ENCODE measurements at places on chromosomes 1 and 21. TPM values are rescaled to one million over a fixed set of nuclear protein-coding genes. Genes with fewer than 3 reads are reported as not detected.
A peak's percentile ranks its signal among the peaks of the same experiment; 100 is the strongest.

AMY1A gene
- not detected for total RNA-seq

NEXN gene
- total RNA-seq: 5.2 TPM

LORICRIN gene
- not detected for total RNA-seq

MFSD2A gene
- total RNA-seq: 5.7 TPM

KIRREL1 gene
- total RNA-seq: 64.7 TPM

POU3F1 gene
- total RNA-seq: not detected

AK5 gene
- 54.7 TPM for total RNA-seq

GRCh38 chr1:87140831-87141540 lies 187.7 kb upstream of the LMO4 start:
- peak; percentile 27 for DNase-seq

DNA sequence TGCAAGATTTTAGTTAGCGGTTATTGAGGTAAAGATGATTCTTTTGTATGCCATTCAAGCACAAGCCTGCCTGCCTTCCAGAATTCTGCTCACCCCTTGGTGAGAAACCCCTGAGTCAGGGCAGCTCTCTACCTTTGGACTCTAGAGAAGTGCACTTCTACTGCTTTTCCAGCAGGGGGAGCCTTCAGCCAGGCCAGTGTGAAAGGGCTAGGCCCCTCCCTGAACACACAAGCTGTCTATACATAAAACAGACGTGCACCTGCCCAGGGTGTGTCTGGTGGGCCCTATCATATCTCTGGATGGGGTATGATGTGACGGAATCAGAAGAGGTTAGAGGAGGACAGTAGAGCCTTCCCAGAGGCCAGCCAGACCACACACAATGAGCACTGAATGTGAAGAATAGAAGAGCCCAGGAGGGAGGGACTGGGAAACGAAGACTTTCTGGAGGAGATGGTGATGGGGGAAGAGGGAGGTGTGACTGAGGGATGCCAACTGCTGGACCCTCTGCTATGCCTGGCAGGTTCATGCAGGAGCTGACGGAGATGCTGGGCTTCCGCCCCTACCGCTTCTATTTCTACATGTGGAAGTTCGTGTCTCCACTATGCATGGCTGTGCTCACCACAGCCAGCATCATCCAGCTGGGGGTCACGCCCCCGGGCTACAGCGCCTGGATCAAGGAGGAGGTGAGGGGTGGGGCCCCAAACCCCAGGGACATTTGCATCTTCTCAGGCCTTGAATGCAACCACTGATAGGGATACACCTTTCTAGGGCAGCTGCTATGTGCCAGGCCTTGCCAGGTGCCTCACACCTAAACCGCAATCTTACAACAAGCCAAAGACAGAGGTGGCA lies 13.0 kb upstream of the KCNC4 start:
- peak; percentile 41 for DNase-seq

- no peak for DNase-seq
Observed at GRCh38 chr1:190274721-190275120, 202.9 kb downstream of the BRINP3 start.

DNA sequence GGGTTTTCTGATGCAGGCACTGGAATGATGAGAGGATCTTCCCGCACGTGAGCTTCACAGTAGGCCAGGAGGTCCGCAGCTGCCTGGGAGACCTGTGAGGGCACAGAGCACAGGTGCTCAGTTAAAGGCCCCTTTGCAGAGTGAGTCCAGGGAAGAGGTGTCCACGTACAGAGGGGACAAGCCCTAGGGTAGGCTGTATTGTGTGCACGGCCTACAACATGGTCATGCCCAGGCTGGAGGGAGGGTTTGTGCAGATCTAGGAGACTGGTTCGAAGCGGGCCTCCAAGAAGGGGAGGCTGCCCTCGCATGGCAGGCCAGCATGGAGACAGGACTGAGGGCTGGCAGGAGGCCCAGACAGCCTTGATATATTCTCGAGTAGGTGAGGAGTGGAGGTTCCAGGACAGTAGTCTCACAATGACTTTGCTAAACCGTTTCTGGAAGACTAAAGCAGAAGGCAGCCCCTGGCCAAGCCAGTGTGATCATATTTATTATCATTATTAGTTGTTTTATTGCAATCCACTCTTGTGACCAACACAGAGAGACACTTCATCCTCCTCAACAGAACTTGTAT lies 48.0 kb upstream of the B3GALNT2 start:
- no peak for DNase-seq
